NT2/D1 (cell line): ENCODE measurements at places on chromosomes 7 and 10.

- no peak for DNase-seq
These were observed 672.2 kb downstream of the INHBA start for GRCh38 chr7:41030673-41031072.

DNA sequence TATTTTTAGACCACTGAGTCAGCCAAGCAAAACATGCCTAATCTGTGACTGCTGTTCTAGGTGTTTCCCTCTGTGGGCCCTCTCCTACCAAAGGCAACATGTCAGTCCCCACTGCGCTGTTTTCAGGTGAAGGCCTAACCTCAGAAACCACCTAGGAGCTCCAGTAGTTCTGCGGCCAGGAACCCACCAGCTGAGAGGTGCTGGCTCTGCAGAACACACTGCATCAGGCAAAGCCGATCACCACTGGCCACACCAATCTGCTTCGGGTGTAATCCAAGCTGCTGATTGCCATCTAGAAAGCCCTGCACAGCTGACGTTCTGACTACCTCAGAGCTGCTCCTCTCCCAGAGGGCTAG, 14.9 kb downstream of the CAMK2G start:
- no peak for DNase-seq

GRCh38 chr7:98240961-98241673, 10.9 kb downstream of the TECPR1 start:
- DNase-seq, result peak; percentile 36

DNA sequence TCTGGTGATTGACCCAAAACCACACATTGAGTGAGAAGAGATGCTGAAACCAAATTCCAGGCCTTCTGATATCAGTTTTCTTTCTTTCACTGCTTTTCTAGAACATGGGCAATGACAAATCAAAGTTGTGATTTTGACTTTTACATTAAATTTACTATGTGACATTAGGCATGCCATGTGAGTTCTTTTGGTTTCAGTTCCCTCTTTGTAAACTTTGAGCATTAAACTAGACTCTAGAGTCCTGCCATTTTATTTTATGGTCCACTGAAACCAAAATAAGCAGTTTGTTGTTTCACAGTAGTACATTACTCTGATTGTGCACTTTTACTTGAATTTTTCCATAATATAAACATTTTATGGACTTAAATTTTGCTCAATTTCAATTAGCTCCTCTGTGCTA, 381.1 kb upstream of the SEMA3D start:
- DNase-seq, result no peak

GRCh38 chr7:21912305-21912704, 33.4 kb downstream of the CDCA7L start:
- DNase-seq, result no peak

GRCh38 chr7:99579956-99580777, 17.9 kb upstream of the TMEM225B start:
- DNase-seq, result peak; percentile 49

- DNase-seq, result peak; percentile 84
These were observed 4.6 kb downstream of the TLL2 start for GRCh38 chr10:96509017-96509641.

DNA sequence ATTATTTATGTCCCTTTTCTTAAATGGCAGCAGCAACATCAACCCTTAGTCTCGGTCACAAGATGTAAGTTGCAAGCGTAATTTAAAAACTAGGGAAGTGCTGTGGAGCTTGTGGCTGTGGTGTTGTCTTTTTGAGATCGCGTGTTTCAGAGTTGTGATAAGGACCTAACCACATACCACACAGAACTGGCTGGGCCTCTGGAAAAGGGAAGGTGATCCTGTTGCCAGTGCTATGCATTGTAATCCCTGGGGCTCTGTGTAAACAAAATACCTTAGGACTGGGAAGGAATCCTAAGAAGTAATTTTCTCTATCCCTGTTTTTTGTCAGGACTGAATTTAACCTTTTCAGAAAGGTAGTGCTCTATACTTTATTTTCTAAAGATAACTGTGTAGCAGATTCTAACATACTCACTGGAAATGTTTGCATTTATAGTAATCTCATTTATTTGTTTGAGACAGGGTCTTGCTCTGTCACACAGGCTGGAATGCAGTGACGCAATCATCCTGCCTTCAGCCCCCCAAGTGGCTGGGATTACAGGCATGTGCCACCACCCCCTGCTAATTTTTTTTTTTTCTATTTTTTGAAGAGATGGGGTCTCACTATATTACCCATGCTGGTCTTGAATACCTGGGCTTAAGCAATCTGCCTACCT, 60.4 kb downstream of the INPP5F start:
- DNase-seq, result peak; percentile 64

GRCh38 chr7:146214842-146215241, 98.2 kb downstream of the CNTNAP2 start:
- DNase-seq, result no peak

DNA sequence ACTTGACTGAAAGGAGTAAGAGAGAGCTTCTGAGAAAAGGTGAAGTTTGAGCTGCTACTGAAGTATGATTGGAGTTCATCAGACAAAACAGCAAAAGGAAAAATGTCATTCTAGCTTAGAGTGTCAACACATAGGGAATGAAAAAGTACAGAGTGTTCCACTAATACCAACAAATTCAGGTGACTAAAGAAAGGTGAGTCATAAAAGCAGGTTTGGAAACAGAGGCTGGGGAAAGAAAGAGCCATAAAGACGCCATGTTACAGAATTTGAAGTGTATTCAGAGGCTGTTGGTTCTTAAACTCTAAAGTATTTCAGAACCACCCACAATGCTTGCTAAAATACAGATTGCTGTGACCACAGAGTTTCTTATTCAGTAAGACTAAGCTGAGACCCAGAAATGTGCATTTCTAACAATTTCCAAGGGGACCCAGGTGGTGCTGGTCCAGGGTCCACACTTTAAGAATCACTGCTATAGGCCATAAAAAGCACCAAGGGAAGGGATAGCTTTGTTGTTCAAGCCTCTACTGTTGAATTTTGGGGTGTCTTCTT, 143.1 kb downstream of the ELAPOR2 start:
- no peak for DNase-seq

DNA sequence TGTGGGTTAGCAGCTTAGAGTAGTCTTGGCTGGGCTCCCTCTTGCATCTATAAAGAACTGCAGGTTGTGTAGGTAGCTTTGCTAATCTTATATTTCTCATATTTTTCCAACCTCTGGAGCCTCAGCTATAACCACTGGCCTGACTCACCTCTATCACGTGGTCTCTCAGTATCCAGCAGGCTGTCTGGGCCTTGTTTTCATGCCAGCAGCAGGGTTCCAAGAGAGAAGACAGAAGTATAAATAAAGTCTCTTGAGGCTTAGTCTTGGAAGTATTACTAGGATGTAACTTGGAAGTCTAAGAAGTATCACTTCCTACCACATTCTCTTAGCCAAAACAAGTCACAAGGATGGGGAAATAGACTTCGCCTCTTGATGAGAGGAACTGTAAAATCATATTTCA, 73.3 kb downstream of the WIPF3 start:
- no peak for DNase-seq

- DNase-seq, result no peak
These were observed 35.6 kb upstream of the DGKB start for GRCh38 chr7:14938181-14938580.

DNA sequence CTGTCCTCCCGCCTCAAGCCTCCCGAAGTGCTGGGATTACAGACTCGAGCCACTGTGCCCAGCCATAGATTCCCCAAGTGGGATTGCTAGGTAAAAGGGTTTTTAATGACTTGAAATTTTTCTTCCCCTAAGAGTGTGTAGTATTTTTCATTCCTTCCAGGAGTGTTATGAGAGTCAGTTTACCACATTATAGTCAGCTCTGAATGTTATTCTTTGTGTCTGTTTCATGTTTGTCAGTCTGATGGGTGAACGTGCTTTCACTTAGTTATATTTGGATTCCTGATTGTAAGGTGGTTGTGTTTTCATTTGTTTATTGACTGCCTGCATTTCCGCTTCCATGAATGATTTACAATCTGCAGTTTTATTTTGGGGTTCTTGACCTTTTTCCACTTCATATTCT, 6.3 kb downstream of the ZNF212 start:
- no peak for DNase-seq

DNA sequence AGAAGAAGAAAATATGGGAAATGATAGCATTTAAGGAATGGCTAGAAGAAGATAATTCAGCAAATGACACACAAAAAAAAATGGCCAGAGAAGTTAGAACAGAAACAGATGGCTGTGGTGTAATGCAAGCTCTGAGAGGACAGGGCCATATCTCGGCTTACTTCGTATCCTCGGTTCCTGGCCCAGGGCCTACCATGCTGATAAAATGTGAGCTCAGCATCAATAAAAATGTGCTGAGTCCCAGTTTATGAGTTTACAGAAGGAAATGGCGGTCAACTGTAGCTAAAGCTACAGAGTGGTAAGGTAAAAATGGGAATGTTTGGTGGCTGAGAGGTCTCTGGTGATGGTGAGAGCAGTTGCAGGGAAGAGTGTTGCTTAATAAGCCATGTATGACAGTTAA, 40.8 kb downstream of the HBP1 start:
- DNase-seq, result no peak

GRCh38 chr10:44008270-44008916, 359.7 kb upstream of the ZNF32 start:
- DNase-seq, result no peak

DNA sequence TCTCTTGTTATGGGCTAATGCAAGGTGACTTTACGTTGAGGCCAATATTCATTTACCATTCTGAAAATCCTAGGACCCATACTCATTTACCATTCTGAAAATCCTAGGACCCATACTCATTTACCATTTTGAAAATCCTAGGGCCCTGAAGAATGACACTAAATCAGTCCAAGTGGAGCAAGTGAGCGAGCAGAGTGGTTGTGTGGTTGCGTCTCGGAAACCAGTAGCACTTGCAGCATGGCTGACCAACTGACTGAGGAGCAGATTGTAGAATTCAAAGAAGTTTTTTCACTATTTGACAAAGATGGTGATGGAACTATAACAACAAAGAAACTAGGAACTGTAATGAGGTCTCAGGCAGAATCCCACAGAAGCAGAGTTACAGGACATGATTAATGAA, 6.9 kb downstream of the SAR1A start:
- no peak for DNase-seq

DNA sequence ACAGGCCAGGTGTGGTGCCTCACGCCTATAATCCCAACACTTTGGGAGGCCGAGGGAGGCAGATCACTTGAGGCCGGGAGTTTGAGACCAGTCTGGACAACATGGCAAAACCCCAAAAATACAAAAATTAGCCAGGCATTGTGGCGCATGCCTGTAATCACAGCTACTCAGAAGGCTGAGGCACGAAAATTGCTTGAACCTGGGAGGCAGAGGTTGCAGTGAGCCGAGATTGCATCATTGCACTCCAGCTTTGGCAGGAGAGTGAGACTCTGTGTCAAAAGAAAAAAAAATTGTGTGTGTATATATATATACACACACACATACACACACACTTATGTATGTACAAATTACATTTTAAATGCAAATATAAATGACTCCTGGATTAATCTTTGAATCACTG, 76.8 kb upstream of the LRRN3 start:
- no peak for DNase-seq

- no peak for DNase-seq
These were observed 88.4 kb downstream of the MTPN start for GRCh38 chr7:135888740-135889139.

GRCh38 chr10:127398140-127398970, 150.8 kb upstream of the NPS start:
- no peak for DNase-seq

DNA sequence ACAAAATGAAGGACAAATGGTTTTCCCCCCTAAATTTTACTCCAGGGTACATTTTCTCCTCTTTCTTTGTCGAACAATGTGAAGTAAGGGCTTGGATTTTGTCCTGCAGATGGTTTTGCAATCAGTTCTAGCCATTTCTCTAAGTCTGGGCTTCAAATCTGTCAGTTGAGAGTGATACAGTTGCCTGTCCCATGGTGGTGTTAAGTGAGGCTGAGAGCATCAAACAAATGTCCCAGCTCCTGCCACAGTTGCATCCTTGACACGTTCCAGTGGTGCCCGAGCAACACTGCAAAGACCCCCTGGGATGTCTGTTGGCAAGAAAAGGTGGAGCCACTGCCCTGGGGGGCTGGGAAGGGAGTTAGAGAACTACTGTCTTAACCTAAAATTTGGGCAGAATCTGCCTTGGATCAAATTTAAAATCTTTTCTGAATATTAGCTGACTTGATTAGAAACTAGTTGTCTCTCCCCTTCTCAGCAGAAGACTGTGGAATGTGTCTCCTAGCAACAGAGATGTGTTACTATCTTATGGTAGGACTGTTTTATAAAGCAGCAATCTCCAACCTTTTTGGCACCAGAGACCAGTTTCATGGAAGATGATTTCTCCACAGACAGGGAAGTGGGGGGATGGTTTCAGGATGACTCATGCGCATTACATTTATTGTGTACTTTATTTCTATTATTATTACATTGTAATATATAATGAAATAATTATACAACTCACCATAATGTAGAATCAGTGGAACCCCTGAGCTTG, 102.0 kb upstream of the STEAP1B start:
- no peak for DNase-seq

DNA sequence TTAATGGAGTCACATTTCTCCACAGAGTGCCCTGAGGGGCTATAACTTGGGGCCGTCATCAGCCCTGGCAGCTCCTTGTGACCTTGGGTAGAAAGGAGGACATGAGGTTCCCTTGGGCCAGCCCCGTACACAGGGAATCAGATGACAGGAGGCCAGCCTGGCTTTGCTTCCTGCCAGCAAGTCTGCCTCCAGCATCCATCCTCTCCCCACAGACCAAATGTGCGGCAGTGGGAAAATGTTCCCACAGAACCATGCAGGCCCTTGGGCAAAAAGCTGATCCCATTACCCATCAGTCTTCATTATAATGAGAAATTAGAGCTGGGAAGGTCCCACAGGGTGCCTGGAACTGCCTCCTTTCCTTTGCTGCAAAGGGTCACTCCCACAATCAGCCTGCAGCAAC, 908.3 kb downstream of the GRID1 start:
- no peak for DNase-seq

- no peak for DNase-seq
These were observed 5.7 kb downstream of the ZNF92 start for GRCh38 chr7:65379318-65379717.

DNA sequence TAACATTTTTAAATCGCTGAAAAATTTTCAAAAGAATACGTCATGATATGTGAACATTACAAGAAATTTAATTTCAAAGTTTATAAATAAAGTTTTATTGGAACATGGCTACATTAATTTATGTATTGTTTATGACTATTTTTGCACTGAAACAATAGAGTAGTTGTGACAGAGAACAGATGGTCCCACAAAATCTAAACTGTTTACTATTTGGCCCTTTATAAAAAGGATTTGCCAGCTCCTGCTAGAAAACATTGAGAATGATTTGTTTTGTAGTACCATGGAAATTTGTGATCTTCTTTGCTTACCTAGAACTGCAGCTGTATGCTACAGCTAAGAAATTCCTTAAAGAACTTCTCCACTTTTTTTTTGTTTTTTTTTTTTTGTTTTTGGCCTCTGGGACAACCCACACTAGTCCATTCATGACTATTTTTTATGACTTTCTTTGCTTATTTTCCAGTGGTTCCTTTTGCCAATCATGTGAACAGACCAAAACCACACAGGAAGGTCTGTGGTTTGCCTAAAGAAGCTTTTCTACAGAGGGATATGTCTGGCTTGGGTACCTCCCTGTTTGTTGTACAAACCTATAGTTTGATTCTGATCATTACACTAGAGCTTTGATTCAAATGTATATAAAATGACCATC, 55.7 kb downstream of the ST7 start:
- no peak for DNase-seq

GRCh38 chr7:23956772-23957576, 247.0 kb downstream of the STK31 start:
- DNase-seq, result no peak
